ENCODE measurements at places on chromosomes 5 and 9.

DNA sequence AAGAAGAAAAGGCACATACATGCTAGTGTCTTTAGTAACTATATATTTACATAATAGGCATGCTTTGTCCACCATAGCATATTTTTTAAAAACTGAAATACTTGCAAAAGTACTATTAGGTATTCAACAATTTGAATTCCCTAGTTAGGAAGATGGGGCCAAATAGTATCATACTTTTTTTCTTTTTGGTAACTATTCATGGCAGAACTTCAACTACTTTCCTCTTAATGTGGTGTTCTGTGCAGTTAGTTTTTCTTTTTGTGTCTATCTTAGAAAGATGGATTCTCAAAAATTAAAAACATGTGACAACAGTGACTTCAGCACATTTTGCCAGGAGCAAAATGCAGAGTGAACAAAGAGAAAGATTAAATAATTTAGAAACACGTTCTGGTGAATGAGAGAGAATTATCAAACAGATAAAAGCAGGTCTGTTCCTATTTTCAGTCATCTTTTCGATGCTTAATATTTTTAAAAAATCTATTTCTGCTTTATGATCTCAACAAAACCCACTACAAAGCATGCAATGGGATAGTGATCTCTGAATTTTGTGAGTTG lies 341.1 kb downstream of the ARL15 start:
- no peak for DNase-seq

DNA sequence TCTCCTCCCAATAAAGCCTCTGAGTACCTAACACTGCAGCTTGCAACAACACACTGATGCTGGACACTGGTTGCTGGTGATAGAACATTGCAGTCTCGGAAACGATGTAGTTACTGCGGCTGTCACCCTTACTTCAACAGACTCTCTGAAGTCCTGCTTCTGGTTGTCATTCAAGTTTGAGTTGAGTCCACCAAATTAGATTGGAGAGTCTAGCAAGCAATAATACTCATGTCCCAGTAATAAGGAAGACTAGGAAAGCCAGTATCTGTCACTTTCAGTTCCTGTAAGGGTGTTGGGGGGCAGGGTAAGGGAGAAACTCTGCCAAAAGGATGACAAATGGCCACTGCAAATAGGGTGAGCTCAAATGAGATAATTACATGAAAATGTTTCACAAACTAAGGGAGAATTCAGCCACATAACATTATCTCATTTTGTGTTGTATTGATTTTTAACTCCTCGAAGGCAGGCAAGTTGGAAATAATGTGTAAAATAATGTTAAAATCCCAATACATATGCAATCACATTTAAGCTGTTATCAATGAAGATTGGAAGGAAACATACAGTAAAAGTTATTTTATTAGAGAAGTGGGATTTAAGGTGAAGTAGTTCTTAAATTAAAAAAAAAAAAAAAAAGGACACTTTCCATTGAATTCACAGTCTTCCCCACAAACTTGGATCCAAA lies 849 bp upstream of the IFT74 start:
- peak; percentile 6 for DNase-seq

- no peak for DNase-seq
Observed at GRCh38 chr5:115262011-115262320, 711 bp downstream of the PGGT1B start.

GRCh38 chr5:5667136-5667554 lies 244.7 kb downstream of the ICE1 start:
- no peak for DNase-seq

DNA sequence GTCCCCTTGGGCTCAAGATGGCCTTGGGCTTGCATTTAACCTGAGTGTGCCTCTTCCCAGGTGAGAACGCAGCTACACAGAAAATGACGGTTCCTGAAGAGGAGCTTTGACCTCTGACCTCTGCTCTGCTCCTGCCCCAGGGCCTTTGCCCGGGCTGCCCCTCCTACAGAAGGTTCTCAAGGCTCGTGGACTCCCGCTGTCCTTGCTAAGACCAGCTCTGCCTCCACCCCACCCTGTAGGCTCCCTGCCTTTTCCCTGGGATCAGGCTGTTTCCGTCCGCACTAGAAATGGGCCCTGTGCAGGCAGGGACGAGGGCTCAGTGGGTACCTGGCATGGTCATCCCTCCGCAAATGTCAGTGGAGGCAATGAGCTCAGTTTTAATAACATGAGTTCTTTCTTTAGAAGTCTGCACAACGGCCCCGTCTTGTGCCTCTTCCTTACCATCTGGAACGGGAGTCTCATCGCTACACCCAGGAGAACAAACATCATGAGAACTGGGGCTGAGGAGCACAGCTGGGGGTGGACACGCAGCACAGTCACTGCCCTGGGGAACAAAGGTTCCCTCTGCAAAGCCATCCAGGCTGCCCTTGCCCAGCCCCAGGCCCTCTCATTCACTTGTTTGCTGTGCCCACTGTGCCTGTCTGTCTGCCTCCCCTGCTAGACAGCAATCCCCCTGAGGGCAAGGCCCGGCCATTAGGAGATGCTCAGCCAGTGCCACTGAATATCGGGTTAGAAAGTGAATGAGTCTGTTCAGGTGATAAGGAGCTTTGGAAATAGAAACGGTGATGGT lies 26.7 kb upstream of the LPCAT1 start:
- no peak for DNase-seq

DNA sequence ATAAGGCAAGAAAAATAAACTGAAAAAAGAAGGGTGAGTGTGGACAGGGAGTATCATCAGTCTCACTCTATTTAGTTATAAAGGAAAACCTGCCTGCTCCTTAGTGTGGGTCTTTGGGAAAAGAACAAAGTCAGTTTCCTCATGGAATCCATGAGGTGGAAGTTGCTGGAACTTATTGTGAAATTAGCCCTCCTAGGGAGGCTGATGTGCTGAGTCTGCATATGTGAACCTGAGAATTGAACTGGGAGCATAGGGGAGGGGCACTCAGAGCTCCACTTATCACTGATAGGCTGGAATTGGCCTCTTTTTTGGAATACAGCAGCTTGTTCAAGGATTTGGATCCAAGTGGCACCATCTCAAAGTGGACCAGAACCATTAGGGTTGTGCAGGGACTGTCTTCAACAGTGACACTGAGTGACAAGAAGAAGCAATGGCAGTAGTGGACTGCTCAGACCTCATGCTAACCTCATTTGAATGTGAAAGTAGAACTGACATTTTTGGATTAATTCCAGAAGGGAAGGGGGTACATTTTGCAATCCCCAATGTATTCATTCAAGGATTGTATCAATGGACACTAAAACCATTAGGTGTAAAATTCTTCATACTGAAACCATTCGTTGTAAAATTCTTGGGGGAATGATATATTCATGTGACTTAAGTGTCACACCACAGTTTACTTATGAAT lies 103.6 kb upstream of the KLF9 start:
- no peak for DNase-seq

DNA sequence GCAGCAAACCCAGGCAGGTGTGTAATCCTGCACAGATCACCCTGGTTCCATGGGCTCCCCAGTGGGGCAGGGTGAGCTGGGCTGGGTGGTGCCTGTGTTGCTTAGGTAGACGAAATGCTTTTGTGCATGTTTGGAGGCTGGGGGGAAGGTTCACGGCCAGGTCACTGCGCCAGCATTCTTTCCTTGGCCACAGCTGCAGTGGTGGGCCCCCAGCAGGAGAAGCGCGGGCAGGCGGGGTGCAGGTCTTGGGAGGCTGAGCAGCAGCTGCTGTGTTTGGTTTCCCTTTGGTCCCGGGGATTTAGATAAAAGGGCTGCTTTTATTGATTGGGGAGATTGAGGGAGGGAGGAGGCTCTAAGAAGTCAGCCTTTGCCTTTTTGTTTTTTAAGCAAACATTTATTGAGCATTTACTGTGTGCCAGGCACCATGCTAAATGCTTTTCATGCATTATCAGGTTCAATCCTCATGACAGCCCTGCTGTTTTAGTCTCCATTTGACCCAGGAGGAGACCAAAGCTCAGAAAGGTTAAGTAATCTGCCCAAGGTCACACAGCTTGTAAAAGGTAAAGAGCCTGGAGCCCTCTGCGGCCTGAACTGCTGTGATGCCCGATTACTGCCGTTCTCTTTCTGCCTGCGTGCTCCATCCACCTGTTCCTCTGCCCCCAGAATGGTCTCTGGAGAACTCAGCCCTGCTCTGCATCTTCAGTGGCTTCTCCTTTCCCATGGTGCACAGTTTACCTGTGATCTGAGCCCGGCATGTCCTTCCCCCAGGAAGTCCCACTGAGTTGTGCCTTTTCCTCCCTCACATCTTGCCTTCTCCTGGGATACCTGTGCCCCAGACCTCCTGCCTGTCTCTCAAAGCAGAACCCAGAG lies 94.4 kb downstream of the MACROH2A1 start:
- DNase-seq, result no peak

DNA sequence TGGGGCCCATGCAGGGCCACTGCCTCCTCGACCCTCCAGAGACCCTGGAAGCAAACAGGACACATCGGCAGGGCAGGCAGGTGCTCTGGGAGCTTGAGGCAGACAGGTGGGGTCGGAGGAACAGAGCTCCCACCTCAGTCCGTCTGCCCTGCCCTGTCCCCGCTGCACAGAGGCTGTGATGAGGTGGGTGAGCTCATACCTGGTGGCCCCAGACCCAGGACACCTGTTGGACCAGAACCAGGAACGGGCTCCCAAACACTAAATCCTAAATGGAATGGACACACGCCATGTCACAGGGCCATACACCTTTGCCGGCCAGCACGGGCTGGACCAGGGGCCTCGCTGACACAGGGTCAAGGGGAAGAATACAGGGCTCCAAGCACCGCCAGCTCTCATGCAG lies 5.5 kb downstream of the SOHLH1 start:
- no peak for DNase-seq

GRCh38 chr5:145848854-145849253 lies 13.7 kb upstream of the PRELID2 start:
- no peak for DNase-seq

GRCh38 chr9:123063177-123063598 lies 29.7 kb downstream of the GPR21 start:
- DNase-seq, result no peak

DNA sequence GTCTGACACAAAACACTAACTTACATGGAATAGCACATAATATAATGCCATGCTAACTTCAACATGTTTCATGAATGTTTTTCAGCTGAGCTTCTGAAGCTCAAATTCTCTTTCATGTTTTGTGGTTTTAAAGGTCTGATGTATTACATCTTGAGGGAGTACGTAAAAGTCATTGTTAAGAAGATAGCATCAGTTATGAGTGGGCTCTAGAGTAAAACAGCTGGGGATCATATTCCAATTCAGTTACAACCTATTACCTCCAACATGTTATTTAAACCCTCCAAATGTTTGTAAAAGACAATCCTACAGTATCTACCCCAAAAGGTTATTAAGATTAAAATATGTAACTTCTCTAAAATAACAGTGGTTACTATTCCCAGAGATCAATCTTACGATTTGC lies 19.2 kb downstream of the CETN3 start:
- no peak for DNase-seq

DNA sequence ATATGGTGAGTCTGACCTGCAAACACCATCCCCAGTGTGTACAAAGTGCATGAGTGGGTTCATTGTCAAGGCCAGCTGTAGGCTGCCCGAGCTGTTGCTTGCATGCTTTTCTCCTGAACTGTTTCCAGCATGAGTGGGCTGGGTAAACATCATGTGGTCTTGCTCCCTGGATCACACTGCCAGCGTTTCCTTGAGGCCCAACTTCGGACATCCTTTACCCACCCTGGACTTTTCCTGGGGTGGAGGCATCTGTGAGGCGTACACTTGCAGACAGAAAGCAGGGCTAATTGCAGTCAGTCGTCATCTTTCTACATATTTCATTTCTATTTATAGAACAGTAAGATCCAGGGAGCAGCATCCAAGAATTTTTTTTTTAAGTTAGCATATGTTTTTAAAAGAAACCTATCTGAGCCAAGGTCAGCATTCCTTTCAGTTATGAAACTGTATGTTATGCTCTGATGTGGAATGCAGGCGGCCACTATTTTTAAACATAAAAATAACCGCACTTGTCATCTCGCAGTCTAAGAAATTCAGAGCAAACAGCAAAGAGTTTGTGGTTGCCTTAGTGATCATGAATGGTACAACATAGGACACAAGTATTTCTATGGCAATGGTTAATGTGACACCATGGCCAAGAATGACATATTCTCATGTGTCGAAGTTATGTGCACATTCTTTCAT lies 106.5 kb upstream of the DMRT1 start:
- no peak for DNase-seq

- no peak for DNase-seq
Observed at GRCh38 chr9:12875191-12875590, 100.4 kb downstream of the LURAP1L start.

GRCh38 chr5:75623846-75624245 lies 12.6 kb downstream of the ANKDD1B start:
- DNase-seq, result no peak

- DNase-seq, result no peak
Observed at GRCh38 chr9:76302947-76303550, 91.2 kb downstream of the RFK start.

GRCh38 chr5:32304622-32305021 lies 8.1 kb downstream of the MTMR12 start:
- no peak for DNase-seq

GRCh38 chr9:94112716-94113465 lies 28.6 kb downstream of the PTPDC1 start:
- DNase-seq, result no peak

- no peak for DNase-seq
Observed at GRCh38 chr9:100014846-100015245, 84.0 kb downstream of the ERP44 start.

GRCh38 chr9:89548071-89548638 lies 50.2 kb upstream of the SEMA4D start:
- no peak for DNase-seq

- DNase-seq, result no peak
Observed at GRCh38 chr9:127728808-127729207, 6.3 kb downstream of the TOR2A start.

- peak; percentile 53 for DNase-seq
Observed at GRCh38 chr9:129726322-129727160, 26.3 kb downstream of the PTGES start.

DNA sequence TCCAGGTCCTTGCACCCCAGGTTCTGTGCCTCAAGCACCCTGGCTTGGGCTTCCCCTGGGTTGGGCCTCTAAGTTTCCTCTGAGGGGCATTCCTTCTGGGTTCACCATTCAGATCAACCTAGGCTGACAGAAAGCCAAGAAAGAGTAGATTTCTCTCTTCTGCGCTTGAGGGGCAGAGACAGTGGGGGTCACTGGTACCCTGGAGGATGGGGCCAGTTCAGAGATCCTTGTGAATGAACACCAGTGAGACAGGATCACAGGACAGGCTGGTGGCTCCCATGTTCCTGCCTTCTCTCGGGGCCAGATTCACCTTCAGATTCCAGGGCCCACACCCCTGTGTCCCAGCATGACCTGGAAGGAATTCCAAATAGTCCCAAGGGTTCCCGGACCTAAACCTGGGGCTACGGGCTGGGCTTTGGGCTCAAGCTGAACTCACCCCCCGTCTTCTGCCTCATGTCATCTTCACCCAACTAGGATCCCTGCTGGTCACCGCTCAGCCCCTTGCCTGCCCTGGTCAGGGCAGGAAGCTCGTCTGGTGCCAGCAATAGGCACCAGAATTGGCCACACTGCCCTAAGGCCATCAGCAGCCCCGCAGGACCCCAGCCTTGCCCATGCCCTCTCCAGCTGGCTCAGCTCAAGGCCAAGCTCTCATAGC lies 91.8 kb upstream of the MVB12B start:
- DNase-seq, result no peak

- DNase-seq, result no peak
Observed at GRCh38 chr9:9574080-9574479, 1038.7 kb downstream of the PTPRD start.

- DNase-seq, result no peak
Observed at GRCh38 chr5:168317521-168318147, 26.2 kb downstream of the WWC1 start.

All from CD4-positive, alpha-beta T cell treated with Interferon gamma for 1 hour (primary cell).